NCI-H1092 (cell line): ENCODE measurements at places on chromosomes 11 and 22.

GRCh38 chr11:898143-898511, 12.5 kb downstream of the CHID1 start:
- peak; percentile 27 for DNase-seq

DNA sequence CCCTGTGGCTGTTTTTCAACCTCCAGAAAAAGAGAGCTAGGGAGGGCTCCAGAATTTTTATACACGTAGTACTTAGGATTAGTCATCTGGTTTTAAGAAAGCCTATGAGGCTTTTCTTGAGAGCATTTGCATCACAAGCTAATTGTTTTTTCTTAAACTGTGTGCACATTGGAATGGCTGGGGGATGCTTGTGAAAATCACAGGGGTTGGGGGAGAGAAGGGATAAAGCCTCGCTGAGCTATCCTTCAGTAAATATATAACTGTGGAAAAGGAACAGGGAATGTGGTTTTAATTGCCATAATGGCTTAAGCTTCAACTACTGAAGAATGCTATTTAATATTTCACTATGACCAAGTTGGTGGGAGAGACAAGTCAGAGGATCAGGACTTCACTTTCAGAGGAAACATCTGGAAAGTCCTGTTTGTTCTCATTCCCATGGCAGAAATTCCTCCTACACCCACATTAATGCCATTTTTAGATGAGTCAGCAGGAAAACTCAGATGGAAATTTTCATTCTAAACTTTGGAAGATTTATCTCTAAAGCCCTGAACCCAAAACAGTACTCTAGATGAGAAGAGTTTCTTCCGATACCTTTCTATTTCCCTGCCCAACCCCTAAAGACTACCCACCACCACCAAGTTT, 591.3 kb downstream of the LRRC4C start:
- DNase-seq = no peak

- no peak for DNase-seq
Measured at GRCh38 chr22:32979606-32980005, 78.6 kb downstream of the SYN3 start.

DNA sequence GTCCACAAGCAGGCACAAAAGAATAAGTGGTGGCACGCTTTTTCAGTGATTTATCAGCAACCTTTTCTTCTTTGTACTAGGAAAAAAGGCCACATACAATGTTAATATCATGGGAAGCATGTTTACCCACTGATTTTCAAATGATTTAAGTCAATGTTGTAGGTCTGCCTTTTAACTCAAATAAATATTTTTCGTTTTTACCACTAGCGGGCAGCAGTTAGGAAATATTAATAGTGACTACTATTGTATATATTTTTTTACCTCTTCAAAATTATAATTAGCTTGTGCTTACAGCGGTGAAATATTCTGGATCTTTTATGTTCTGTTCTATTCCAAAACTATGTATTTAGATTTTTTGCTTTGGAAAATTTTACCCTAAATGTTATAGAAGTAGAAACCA, 6.4 kb upstream of the SLC17A6 start:
- no peak for DNase-seq

DNA sequence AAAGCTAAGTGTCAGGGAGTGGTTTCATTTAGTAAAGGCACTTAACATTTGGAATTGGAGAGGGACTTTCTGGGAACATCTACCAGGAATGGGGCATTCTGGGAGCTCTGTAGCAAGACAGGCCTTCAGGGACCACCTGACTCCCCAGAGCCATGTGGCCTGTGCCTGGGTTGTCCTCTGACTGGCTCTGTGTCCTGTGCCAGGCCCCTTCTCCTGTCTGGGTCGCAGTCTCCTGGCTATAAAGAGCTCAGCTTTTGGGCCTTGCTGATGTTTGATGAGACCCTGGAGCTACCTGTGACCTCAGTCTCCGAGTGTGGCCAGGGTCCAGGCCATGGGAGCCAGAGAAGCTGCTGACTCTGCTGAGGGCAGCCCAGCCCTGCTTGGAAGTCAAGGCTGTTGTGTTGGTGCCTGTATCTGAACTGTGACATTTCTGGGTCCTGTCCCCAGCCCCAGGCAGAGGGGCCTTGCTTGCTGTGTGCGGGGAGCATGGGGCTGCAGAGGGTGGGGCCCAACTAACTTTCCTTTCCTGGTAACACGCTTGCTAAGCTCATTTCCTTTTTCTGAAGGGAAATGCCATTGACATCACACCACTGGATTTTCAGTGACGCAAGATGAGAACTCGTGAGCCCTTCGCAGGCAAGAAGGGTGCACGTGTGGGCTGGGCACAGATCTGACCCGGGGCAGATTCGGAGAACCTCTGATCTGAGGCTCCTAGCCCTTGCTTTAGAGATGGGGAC, 41.3 kb downstream of the LRRC32 start:
- no peak for DNase-seq

- DNase-seq = no peak
Measured at GRCh38 chr11:117454564-117454917, 126.9 kb downstream of the CEP164 start.

DNA sequence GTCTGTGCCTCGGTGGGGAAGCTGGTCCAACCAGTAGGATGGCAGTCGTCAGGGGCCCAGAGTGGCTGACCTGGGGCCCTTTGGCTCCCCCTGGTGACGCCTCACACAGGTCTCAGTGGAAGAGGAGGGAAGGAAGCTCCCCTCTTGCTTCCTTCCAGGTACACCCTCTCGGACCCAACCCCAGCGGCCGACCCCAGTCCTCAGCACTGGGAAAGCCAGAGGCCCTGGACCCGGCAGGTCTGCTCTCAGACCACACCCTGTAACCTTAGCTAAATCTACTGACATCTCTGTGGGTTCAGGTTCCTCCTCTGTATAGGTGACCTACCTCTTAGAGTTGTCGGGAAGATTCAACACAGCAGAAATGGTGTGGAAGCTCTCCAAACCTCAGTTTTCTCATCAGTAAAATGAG, 3.4 kb upstream of the SCUBE1 start:
- peak; percentile 0 for DNase-seq

GRCh38 chr11:59207988-59208451, 4.7 kb downstream of the MPEG1 start:
- no peak for DNase-seq

DNA sequence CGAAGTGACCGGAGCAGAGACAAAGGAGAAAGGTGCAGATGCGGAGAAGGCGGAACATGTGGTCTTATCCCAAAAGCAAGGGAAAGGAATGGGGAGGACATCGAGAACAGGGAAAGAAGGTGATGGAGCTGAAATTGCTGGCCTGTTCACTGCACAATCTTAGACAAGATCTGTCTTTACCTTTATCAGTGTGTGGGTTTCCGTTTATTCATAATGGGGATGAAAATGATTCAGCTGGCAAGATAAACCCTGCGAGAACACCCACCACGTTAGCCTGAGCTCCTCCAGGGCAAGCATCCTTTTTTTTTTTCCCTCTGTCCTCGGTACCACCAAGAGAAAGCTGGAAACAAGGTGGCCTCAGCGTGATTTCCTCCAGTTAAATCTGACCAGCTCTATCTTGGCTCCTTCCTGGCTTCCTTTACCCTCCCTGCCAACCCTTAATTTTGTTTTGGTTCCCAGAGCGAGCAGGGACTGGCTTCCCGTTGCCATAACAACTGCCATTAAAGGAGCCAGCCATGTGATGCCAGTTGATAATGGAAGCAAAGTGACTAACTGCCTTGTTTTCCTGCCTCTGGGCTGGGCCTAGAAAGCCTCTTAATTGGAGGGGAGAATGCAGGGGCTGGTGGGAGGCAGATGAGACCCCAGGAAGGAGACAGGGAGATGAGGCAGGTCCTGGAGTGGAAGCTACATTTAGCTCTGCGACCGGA, 4.2 kb downstream of the SGSM1 start:
- DNase-seq = peak; percentile 83

DNA sequence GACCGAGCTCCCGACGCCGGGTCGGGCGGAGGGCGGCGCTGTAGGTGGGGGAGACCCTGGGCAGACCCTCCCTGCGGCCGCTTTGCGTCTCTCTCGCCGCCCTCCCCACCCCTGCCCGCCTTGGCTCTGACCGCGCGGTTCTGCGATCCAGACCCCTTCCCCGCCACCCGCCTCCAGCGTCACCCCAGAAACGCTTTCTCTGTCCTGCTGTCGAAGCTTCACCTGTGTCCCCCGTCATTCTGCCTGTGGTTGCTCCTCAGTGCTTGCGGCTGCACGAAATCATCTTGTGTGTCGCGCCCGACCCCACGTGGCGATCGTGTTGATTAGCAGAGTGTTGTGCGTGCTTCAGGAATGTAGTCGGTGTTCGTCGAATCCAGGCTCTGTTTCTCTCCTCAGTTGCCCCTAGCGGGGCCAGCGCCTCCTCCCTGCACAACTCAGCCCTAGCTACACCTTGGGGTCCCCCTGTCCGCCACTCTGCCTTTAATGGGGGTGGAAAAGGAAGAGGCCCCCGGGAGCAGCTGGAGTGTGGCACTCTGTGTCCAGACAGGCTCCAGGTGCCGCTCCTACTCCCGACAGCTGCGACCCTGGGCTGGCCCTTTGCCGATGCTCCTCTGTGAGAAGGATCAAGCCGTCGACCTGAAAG, 851 bp downstream of the PTDSS2 start:
- peak; percentile 16 for DNase-seq

- no peak for DNase-seq
Measured at GRCh38 chr22:20422271-20423007, 15.2 kb downstream of the SCARF2 start.
